Cortex of kidney (tissue), 1 donor: ENCODE measurements at places on chromosomes 5 and 9.

GRCh38 chr9:29556746-29557145 lies 1983.5 kb upstream of the C9orf72 start:
- no peak for DNase-seq

DNA sequence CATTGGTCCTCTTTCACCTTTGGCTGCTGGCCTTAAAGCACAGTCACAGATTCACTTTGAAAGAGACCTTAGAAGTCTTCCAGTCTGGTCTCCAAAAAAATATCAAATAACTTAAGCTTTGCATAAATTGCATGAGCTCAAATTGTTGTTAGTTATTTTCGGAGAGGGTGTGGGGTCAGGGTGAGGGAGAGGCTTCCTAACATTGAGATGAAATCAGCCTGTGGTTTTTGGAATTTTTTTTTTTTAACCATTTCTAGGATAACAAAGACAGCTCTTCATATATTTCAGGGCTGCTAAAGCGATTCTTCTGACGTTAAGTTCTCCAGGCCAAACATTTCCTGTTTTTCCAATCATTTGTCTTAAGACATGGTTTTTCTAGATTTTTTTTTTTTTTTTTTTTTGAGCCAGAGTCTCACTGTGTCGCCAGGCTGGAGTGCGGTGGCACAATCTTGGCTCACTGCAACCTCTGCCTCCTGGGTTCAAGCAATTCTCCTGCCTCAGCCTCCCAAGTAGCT lies 4.5 kb downstream of the OCLN start:
- DNase-seq, result no peak

DNA sequence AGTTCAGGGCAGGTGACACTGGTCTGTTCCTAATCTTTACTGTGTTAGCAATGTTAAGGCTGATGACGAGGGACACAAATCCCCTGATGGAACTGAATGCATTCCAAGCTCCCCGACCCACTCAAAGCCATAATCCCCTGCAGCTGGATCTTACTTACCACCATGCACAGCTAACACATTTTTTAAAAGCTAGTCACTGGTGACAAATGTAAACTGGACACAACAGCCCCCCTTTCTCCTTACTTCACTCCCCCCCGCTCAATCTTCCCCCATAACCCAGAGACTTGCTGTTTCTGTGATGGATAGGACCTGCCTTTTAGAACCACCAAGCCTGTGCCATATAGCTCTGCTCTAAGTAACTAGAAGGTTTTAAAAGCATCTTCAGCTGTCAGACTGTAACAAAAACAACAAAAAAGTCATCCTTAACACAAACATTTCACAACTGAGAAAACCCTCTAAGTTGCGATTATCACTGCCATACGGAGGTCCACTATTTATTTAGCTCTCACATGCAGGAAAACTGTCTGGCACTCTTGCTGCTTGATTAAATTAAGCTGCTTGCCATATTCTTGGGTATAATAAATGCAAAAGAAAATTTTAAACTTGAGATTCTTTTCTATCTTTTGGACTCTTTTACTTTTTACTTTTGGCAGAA lies 44.4 kb downstream of the BNC2 start:
- DNase-seq, result no peak

DNA sequence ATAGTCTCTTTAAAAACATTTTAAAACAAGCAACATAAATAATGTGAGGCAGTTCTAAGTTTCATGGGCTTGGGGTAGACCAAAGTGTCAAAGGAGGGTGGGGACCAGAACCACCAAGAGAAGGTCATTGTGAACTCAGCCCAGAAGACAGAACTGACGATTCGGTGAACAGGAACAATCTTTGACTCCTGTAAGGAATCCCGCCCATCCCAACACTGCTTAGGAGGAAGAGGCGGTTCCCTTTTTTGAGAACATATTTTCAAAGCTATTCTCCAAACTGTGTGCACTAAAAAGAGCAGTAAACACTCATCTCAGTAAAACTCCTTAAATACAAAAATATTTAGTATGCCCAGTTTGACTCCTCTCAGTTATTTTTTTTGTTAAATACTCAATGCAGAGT lies 176.5 kb upstream of the TLE4 start:
- DNase-seq, result no peak

GRCh38 chr5:56734091-56734694 lies 81.2 kb upstream of the MAP3K1 start:
- DNase-seq, result no peak

DNA sequence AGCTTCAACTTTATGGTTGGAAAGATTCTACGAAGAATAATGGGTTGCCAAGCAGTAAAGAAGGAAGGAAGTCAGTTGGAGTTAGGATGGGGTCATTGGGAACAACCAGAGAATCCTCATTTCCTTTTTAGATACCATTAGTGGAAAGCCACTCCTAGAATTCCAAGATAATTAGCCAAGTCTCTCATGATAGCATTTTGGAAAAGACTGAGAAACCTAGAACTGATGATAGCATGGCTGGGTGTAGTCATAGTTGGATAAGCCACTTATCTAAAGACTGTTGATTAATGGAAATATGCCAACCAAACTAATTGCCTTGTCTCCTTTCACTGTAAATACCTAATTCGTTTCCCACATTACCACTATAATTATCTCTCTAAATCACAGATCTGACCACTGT lies 377.0 kb downstream of the GLIS3 start:
- no peak for DNase-seq

- no peak for DNase-seq
These were observed 38.9 kb upstream of the SLIT3 start for GRCh38 chr5:169339869-169340268.

- DNase-seq, result no peak
These were observed 2.7 kb downstream of the NXNL2 start for GRCh38 chr9:88537761-88538091.
